ENCODE measurements at places on chromosomes 16 and 17.

- no peak for DNase-seq
These were observed 12.7 kb downstream of the TMEM11 start for GRCh38 chr17:21201298-21201595.

DNA sequence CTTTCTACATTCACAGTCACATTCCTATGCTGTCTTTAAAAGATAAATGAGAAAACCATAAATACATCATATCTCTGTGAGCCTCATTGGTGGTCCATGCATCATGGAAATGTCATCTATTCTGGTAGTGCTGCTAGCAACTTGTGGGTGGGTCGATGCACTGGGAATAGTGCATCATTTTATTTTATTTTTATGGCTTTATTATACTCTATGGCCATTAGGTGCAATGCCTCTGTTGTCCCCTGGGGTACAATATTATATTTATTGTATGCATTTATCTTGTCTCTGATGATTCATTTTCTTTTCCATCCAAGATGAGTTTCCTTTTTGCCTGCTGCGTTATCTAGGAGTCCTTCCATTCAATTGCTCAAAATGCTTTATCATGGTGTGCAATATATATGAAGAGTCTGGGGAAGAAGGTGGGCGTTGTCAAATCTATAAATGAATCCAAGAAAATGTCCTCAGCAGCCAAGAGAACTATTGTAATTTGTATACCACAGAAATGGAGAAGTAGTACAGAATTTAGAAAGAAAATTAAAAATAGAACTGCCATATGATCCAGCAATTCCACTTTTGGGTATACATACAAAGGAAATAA, 324.0 kb downstream of the KCNJ2 start:
- no peak for DNase-seq

DNA sequence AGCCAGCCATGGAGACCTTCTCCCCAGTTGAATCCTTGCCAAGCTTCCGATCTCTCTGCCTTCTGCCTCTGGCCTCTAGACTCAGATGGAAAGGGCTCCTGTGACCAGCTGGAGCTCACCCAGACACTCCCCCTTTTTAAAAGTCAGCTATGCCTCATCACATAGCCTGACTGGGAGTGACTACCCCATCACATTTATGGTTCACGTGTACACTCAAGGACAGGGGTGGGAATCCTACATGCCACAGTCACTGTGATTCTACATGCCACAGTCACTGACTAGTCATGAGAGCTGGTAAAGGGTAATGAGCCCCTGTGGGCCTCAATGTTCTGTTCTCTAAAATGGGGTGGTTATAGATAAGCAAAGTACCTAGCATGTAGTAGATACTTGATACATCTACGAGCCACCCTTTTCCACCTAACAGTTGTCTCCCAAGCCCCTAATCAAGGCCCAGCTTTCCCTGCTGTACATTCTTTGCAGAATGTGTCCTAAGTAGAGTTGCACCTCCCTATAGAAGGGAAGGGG, 85.1 kb downstream of the RGS9 start:
- no peak for DNase-seq

DNA sequence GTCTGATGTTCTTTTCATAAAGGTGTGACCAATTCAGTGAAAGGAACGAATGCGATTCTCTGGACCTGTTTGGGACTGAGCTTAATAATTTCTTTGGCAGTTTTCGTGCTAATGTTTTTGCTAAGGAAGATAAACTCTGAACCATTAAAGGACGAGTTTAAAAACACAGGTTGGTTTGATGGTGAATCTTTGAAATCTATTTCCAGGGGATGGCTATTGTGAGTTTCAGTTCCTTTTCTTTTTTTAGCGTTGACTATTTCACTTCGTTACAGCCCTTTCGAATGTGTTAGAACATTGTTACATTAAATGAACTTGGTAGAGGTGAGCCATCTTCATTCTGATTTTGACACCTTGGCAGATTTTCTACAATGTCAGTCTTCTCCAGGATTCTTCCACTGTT, 1.2 kb downstream of the TNFRSF17 start:
- no peak for DNase-seq

DNA sequence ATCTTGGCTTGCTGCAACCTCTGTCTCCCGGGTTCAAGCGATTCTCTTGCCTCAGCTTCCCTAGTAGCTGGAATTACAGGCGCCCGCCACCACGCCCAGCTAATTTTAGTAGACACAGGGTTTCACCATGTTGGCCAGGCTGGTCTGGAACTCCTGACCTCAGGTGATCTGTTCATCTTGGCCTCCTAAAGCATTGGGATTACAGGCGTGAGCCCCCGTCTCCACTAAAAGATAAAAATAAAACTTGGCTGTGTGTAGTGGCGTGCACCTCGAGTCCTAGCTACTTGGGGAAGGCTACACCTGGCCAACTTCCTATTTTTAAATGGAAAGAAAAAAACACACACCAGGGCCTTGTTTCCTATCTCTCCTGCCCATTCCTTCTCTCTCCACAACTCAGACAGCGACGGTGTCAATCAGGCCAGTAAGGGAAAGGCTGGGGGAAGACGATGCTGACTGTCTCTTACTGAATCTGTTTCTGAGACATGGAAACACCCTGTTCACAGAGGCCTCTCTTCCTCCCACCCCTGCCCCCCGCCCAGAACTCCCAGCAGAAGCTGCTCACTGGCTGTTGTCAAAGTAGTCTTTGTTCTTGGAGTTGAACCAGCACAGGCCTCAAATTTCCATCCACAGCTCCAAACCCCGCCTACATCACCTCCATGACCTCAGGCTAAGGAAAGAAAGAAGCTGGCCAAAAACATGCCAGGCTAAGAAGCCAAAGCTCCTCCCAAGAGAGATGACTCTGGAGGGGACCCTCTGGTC, 96.6 kb downstream of the NXN start:
- no peak for DNase-seq

DNA sequence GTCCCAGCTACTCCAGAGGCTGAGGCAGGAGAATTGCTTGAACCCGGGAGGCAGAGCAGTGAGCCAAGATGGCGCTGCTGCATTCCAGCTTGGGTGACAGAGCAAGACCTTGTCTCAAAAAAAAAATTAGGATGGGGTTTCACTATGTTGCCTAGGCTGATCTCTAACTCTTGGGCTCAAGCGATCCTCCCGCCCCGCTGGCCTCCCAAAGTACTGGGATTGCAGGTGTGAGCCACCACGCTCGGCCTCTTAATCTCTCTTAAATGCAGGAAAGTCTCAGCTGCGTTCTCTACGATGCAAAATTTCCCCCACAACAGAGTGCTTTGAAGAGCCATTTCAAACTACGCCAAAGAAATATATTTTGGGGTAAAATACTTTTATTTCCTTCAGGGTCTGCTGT, 5.9 kb upstream of the WDR59 start:
- no peak for DNase-seq

GRCh38 chr16:83907111-83907510, 8.2 kb downstream of the MLYCD start:
- no peak for DNase-seq

GRCh38 chr16:13702614-13703013, 217.3 kb upstream of the ERCC4 start:
- DNase-seq: no peak

- DNase-seq: no peak
These were observed 5.3 kb upstream of the COL1A1 start for GRCh38 chr17:50206604-50207293.

DNA sequence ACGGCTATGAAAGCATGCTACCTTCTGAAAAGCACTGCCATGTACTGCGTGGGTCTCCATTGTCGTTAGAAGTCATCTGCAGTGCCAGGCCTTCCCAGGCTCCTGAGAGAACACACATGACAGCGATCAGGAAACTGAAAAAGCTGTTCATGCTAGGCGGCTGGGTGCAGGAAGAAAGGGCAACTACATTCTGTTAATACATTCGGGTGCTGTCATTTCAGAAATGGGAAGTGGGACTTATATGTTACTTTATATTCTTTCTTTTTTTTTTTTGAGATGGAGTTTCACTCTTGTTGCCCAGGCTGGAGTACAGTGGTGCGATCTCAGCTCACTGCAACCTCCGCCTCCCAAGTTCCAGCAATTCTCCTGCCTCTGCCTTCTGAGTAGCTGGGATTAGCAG, 19.9 kb downstream of the CFAP20 start:
- DNase-seq: no peak

DNA sequence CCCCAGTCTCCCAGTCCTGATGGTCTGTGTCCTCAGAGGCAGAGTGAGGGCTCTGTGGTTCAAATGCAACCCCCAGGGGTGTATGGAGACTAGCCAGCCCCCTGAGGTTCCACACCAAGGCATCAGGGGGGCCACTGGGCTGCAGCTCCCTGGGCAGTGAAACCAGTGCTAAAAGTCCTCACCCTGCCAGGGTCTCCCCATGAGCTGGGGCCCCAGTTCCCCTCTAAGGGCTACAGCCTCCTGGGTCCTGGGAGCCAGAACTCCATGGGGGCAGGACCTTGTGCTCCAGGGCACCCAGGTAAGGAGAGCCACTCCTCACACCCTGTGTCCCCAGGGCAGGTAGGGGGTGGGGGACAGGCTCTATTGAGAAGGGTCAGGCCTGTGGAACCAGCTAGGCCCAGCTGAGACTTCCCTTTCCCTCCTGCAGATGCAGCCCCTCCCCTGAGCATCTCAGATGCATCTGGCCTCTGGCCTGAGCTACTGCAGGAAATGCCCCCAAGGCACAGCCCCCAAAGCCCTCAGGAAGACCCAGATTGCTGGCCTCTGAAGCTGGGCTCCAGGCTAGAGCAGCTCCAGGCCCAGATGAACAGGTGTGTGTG, 6.4 kb upstream of the DCAF7 start:
- DNase-seq: no peak

GRCh38 chr17:77698903-77699623, 259.4 kb upstream of the TNRC6C start:
- no peak for DNase-seq

- no peak for DNase-seq
These were observed 455.9 kb upstream of the HSBP1 start for GRCh38 chr16:83351846-83352245.

DNA sequence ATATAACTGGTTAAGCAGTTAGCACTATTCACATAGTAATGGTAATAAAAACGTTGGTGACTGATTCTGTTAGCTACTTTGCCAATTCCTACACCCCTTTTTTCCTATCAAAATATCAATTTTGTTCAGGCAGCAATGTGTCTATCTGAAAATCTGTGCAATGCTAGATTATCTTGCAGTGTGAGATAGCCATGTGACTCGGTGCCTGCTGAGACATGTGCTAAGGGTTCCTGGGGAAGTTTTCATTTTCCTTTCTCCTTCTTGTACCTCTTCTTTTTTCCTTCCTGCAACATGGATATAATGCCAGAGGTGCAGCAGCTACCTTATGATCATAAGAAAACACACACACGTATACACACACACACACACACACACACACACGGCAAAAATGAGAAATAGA, 100.5 kb upstream of the SHISA6 start:
- no peak for DNase-seq

GRCh38 chr17:7997186-7997585, 5.2 kb upstream of the GUCY2D start:
- no peak for DNase-seq

- DNase-seq: no peak
These were observed 52.2 kb upstream of the HAPSTR1 start for GRCh38 chr16:9039210-9039609.

DNA sequence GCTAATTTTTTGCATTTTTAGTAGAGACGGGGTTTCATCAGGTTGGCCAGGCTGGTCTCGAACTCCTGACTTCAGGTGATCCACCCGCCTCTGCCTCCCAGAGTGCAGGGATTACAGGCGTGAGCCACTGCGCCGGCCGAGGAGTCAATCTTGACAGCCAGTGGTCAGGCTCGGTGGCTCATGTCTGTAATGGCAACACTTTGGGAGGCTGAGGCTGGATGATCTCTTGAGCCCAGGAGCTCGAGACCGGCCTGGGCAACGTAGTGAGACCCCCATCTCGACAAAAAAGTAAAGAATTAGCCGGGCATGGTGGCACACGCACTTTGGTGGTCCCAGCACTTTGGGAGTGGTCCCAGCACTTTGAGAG, 608 bp upstream of the PGS1 start:
- DNase-seq: no peak

GRCh38 chr17:31521632-31522283, 130.3 kb downstream of the RAB11FIP4 start:
- no peak for DNase-seq

- no peak for DNase-seq
These were observed 54.5 kb downstream of the PAFAH1B1 start for GRCh38 chr17:2647957-2648356.

- DNase-seq: no peak
These were observed 4.0 kb upstream of the BAIAP2 start for GRCh38 chr17:81030741-81031565.

GRCh38 chr16:82331974-82332750, 162.1 kb upstream of the MPHOSPH6 start:
- DNase-seq: no peak

DNA sequence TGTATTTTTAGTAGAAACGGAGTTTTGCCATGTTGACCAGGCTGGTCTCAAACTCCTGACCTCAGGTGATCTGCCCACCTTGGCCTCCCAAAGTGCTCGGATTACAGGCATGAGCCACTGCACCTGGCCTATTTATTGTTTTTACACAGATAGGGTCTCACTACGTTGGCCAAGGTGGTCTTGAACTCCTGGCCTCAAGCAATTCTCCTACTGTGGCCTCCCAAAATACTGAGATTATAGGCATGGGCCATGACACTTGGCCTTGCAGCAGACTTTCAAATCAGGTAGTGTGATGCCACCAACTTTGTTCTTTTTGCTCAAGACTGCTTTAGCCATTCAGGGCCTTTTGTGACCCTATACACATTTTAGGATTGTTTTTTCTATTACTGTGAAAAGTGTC, 61.7 kb upstream of the INTS2 start:
- DNase-seq: no peak

GRCh38 chr17:20934288-20934687, 108.5 kb downstream of the USP22 start:
- no peak for DNase-seq

DNA sequence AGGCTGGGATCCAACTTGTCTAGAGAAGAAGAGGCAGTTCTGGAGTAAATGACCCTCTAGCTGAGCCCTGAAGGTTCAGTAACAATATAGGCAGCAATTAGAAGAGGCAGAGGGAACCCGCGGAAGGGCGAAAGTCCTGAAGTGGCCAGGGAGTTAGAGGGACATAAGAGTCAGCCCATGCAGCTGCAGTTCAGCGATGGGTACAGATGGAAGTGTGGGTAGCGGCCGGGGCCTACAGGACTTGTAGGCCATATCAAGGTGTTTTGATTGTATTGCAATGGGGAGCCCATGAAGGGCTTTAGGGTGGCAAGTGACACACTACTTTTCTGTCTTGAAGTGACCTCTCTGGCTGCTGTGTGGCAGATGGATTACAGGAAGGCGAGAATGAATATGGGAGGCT, 3.0 kb downstream of the ELAC2 start:
- DNase-seq: no peak

GRCh38 chr17:69448431-69449102, 34.1 kb downstream of the MAP2K6 start:
- DNase-seq: no peak

GRCh38 chr16:29815032-29815721, 775 bp upstream of the PAGR1 start:
- no peak for DNase-seq
